Stimulated activated CD8-positive, alpha-beta memory T cell treated with anti-CD3 and anti-CD28 coated beads, Interleukin-4, amount 100 ng/mL, for 4 hours (primary cell): ENCODE measurements at places on chromosomes 16 and 17.

DNA sequence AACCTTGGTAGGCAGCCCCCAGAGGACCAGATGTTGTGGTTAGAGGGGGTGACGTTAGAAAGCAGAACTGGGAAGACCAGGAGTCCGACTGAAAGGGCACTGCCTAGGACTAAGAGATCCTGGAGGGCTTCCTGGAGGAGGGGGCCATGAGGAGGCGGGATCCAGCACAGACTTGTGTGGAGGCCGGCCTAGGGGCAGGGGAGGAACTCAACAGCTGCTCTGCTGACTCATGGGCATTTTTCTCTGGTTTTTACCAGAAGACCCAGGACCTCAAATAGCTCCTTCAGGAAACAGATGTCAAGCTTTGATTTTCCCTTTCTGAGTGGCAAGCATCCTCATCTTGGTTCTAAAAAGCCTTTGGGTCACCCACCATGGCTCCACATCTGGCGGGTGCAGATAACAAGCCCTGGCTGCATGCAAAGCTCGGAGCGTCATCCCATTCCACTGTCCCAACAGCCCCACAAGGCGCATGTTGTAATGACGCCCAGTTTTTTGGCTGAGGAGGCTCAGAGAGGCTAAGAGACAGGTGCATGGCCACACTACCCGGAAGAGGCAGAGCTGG is 29.0 kb downstream of the IL21R start:
- DNase-seq = no peak

- peak; percentile 97 for DNase-seq
Measured at GRCh38 chr17:45135192-45135977, at the start of gene ACBD4. Gene ACBD4, plus strand, starts transcription at chr17:45135687. Its CDS starts 458 bp downstream, at chr17:45136145.

GRCh38 chr16:66959704-66960161 is 1.3 kb upstream of the CES3 start:
- DNase-seq = no peak

DNA sequence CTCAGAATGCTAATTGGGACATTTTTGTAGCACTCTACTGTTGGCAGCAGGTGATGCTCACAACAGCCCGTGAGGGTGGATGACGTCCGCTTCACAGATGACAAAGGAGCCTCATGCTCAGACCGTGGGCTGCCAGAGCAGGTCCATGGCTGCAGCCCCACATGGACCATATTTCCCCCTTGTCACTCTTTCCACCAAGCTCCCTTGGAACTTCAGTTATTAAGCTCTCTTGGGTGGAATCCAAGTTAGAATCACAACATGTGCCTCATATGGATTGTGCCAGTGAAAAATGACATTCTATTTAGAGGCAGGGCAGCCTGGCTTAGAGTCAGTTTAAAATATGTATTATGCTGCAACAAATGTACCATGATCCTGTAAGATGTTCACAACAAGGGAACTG is 33.2 kb upstream of the STH start:
- DNase-seq = no peak

GRCh38 chr16:88599825-88600538 is 29.8 kb downstream of the ZC3H18 start:
- DNase-seq = no peak

DNA sequence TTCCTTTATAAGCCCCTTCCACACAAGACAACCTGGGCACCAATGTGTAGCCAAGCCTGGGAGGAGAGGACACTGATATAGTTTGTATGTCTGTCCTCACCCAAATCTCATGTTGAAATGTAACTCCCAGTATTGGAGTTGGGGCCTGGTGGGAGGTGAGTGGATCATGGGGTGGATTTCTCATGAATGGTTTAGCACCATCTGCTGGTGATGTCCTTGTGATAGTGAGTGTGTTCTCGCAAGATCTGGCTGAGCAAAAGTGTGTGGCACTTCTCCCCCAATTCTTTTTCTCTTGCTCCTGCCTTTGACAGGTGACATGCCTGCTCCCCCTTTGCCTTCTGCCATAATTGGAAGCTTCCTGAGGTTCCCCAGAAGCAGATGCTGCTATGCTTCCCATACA is 135.8 kb downstream of the USP31 start:
- DNase-seq = no peak

GRCh38 chr17:55492781-55493341 is 18.4 kb downstream of the SMIM36 start:
- DNase-seq = no peak

GRCh38 chr17:79153367-79154130 is 78.9 kb downstream of the ENGASE start:
- DNase-seq = no peak

DNA sequence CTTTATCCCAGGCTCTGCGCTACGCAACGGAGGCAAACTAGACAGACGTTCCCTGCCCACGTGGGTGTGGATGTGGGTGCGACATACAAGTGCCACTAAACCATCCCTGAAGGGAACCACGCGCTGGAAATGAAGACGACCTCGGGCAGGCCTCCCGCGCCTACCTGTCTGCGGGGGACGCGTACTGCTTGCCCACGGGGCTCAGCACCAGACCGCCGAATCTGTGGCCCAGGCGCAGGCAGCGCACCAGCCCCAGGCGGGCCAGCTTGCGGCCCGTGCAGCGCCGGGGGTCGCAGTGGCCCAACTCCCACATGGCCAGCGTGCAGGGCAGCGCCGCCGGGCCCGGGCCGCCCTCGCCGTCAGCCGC is 480 bp downstream of the TSR3 start:
- DNase-seq = no peak

GRCh38 chr17:50169881-50170459 is 4.2 kb downstream of the SGCA start:
- no peak for DNase-seq

GRCh38 chr16:6192532-6192931 is 1094.9 kb upstream of the EEF2KMT start:
- no peak for DNase-seq

DNA sequence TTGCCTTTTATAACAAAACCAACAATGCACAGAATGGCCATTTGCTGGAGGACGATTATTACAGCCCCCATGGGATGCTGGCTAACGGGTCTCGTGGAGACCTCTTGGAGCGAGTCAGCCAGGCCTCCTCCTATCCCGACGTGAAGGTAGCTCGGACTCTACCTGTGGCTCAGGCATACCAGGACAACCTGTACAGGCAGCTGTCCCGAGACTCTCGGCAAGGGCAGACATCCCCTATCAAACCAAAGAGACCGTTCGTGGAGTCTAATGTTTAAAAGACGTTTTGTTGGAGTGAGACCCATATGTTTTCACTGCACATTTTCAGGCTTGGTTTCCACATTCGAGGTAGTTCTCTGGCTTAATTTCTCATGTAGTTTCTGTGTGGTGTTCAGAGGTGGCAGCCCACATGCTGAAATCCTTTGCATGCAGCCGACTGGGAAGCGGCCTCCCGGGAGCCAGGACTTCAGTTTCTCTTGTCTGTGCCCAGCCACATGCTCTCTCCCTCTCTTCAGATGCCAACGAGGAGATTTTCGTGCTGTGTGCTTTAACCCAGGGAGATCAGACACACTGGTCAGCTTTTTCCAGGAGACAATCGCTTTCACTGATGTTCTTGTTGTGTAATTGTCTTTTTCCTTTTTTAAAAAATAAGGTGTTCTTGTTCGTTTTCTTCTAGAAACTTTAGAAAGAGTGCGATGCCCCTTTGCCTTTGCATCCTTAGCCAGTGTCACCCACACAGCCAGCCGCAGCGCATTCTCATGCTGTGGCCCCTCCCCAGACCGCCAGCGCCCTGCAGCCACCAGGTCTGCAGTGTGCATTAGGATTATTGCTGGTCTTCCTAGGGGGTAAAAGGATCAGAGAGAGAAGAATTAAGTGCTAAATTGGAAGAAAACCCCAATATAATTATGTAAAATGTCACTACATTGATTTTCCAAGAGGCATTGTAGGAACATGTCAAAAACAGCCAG is 24.1 kb downstream of the CYB561 start:
- DNase-seq = no peak

DNA sequence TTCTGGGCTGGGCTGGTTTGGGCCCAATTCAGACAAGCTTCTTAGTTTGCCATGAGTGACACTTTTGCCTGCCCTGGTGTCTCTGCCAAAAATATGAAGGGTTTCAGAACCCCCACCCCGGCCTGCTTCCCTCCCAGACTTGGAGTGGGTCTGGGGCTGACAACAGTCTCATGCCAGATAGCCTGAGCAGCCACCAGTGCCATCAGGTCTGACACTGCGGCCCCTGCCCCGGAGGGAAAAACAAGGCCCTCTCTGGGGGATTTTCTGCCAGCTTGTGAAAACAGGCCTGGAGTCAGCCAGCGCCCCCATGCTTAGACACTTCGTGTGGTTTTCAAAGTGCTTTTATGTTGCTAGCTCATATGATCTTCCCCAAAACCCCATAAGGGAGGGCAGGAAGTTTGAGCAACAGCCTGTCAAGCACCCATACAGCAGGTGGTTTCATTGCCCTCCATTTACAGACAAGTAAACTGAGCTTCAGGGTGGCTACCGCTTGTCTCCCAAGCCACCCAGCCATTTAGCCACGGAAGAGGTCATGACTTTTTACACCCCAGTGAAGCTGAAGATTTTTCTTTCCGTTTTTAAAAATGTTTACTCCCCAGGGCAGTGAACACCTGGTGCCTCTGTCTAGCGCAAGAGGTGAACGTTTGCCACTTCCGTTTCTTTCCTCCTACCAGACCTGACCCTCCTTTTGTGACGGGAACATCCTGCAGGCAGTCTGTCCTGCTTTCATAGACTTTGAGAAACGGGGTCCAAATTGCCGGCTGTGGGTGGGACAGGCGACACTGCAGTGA is 300.6 kb downstream of the SEC14L1 start:
- DNase-seq = peak; percentile 52

DNA sequence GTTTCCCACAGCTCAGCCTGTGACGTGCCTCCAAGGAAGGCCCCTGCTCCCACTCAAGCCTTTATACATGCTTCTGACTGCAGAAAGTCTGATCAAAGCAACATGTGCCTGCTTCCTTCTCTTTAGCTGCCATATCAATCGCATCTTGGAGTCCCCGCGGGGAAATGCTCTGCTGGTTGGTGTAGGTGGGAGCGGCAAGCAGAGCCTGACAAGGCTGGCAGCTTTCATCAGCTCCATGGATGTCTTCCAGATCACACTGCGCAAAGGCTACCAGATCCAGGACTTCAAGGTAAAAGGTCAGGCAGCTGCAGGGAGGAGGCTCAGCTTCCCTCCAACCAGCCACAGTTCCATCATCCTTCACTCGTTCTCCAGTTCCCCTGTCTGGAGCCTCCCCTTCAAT is 189.7 kb downstream of the ZNF18 start:
- DNase-seq = no peak

DNA sequence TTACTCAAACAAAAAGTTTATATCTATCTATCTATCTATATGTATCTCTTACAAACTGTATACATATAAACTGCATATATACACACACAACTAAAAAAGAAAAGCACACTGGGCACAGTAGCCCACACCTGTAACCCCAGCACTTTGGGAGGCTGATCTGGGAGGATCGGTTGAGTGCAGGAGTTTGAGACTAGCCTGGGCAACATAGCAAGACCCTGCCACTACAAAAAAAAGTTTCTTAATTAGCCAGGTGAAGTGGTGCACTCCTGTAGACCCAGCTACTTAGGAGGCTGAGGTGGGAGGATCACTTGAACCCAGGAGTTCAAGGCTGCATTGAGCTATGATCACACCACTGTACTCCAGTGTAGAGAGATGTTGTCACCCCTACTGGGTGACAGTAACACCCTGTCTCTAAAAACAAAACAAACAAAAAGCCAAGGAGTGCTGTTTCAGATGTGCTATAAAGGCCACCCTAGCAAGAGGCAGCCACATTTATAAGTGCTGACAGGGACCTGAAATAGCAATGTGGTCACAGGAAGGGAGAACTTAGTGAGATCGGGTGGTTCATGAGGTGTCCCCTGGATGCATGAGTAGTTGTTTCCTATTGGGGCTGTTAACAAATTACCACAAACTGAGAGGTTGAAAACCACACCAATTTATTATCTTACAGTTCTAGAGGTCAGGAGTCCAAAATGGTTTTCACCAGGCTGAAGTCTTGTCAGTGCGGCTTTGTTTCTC is 4.8 kb downstream of the CD2BP2 start:
- DNase-seq = no peak

- no peak for DNase-seq
Measured at GRCh38 chr16:69883744-69884143, 67.4 kb upstream of the CLEC18A start.

DNA sequence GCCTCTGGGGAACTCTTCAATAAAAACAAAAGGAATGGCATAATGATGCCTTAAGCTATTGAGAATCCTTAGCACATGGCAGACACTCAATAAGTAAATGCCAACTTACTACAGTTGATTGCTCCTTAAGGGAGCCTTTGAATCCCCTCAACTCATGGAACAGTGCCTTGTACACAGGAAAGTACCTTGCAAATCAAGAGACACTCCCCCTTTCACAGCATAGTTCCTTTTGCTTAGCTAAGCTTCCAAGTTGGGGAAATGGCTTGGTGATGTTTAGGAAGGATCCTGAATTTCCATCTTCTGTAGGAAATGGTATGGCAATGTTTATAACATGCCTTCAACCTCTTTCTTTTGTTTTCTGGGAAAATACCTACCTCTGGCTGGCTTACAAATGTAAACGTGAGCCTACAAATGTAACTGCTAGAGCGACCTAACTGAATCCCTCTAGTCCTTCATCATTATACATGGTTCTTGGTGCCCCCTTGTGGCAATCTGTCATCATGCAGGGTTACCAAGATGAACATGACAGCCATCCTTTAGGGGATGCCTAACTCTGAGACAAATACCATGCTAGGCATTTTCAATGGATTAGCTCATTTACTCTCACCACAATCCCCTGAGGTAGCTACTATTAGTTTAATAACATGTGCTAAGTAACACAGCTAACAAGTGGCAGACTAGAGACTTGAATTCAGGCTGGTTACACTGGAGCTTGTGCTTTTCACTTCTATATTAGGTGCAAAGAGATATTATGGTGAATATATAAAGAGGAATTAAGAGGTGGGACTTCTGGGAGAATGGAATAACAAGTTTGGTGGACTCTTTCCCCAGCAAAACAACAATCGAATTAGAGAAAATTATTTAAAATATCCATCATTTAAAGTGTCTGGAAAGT is 65.0 kb downstream of the MMD start:
- DNase-seq = peak; percentile 32

GRCh38 chr17:62868723-62869122 is 60.6 kb upstream of the MARCHF10 start:
- no peak for DNase-seq

DNA sequence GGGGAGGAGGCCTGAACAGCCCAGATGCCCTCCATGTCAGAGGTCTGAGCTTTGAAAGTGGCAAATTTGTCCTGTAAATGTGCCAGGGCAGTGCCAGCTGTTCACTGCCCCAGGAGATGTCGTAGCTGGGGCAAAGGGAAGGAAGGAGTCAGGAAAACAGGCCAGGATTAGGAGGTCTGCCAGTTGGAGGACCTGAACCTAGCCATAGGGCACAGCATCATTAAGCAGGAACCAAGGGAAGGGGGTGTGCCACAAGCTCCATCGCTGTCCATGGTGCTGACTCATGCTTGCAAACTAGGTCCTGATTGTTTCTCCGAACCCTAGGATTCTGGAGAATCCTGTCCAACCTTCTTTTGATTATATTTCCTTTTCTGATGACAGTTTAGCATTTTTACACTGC is 124.2 kb downstream of the TMEM132E start:
- DNase-seq = no peak

DNA sequence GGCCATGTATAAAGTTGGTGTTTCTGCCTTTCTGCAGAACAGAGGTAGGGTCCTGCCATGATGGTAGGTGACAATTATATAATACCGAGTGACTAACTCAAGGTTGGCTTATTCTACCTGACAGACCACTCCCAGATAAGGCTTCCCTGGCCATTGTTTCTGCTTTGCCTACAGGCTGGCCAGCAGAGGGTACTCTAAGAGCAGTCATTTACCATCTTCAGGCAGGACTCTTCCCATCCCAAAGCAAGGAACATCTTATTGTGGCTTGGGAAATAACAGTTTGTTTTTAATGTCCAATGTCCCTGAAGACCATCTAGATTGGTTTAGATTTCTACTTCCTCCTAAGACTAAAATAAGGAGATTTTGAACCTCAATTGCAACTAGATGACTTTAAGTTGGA is 74.1 kb downstream of the SNX11 start:
- DNase-seq = no peak
